WERI-Rb-1 (cell line): ENCODE measurements at places on chromosomes 11 and 22.

GRCh38 chr22:19984201-19984753, 32.3 kb downstream of the ARVCF start:
- DNase-seq, result peak; percentile 50

GRCh38 chr11:117604336-117604995, 192.6 kb downstream of the DSCAML1 start:
- no peak for DNase-seq

- DNase-seq, result peak; percentile 73
Observed at GRCh38 chr11:48024635-48025071, 44.3 kb downstream of the PTPRJ start.

DNA sequence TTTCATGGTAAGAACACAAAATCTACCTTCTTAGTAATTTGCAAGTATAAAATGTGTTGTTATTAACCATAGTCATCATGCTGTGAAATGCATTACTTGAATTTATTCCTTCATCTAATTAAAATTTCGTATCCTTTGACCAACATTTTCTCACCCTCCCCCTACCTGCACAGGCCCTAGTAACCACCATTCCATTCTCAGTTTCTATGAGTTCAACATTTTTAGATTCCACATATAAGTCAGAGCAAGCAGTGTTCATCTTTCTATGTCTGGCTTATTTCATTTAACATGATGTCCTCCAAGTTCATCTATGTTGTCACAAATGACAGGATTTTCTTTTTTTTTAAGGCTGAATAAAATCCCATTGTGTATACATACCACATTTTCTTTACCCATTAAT, 43.5 kb upstream of the CCDC179 start:
- no peak for DNase-seq

DNA sequence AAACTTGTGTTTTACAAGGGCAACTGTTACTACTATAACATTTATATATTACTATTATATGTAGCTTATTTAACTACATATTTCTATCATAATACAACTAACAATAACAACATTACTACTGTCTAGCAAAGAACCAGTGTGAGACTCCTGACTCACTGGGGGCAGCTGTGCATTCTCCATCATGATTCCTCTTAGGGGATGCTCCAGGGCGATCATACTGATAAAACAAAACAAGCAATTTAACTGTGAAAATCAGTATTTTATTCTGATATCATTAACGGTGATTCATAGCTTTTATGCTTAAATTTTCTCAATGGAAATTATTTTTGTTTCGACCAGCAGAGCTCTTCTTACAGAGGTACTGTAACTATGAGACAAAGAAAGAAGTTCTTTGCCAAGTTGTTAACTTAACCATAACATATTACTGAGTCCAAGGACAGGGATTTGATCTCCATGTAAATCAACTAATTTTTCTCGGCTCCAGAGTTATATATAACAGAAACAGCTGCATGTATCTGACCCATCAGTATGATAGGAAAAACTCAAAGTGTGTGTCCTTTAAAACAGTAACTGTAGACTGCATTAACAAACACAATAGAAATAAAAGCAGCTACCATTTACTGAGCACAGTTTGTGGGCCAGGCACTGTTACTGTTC, 24.8 kb upstream of the FNBP4 start:
- DNase-seq, result no peak

- no peak for DNase-seq
Observed at GRCh38 chr11:60908803-60909202, 2.4 kb upstream of the PRPF19 start.

DNA sequence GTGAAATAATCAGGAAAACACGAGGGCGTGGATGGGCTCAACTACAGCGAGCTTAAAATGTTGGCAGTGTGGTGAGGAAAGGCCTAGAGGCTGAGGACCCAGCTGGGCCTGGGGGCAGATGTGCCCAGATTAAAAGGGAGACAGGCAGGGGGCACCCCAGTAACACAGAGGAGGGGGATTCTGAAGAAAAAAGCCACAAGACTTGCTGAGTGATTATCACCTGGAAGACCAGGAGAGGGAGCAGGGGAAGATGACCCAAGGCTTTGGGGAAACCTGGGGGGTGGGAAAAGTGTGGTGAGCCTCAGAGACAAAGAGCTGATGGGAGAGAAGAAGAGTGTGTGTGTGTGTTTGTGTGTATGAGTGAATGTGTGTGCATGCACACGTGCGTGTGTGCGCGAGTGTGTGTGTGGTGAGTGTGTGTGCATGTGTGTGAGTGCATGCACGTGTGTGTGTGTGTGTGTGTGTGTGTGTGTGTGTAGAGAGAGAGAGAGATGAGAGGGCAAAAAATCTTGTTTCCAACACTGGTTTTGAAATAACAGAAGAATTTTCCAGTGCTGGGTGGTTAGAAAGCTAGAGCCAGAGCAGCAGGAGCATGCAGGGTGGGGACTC, 500.5 kb downstream of the BUD13 start:
- peak; percentile 26 for DNase-seq

DNA sequence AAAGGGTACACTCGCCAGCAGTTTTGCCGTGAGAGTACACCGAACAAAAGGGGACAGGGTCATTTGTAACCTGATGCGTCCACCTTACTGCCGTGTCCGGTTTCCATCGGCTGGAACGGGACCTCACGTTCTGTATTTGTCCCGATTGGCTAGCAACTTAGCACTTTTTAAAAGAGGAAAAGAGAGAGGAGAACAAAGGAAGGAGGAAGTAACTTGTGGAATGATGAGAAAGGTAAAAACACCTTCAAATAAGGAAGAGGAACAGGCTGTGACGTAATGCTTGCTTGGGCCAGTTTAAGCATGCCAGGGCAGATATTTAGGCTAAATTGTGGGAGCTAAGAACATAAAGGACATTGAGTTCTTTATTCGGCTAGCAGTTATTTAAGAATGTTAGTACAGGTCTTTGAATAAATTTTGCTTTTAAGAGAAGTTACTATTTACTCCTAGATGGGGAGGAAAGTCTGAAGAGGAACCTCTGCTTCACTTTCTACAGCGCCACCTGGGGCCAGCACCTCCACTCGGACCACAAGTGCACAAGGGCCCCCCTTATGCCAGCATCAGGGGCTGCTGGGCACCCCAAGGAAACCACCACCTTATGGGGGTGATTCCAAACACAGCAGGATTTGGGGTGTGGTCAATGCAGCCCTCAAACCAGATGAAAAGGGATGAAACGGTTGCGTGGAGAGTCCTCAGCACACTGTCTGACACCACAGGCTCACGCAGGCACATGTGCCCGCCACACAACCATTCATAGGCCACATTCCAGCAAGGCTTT, 5.8 kb downstream of the ARSA start:
- DNase-seq, result no peak

DNA sequence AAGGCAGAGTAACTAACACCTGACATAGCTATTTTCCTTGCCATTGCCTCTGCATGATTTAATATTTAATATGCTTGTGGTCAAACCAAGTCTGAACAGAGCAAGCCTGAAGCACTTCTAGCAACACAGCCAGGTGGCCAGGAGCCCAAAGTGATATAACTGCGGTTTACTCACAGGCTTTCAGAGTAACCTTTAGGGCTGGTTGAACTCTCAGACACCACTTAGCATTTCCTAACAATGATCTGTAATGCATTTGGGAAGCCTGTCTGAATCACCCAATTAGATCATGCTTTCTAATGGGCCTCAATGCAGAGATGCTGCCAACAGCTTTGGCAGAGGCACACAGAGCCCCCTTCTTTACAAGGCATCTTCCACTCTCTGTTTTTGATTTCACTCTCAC, 96.1 kb downstream of the FDX1 start:
- DNase-seq, result no peak

- DNase-seq, result no peak
Observed at GRCh38 chr11:95512682-95513081, 276.9 kb downstream of the FAM76B start.

GRCh38 chr11:115926601-115927000, 422.4 kb upstream of the CADM1 start:
- DNase-seq, result no peak

- DNase-seq, result no peak
Observed at GRCh38 chr11:62499944-62500649, 46.5 kb downstream of the AHNAK start.

- no peak for DNase-seq
Observed at GRCh38 chr11:128618603-128619002, 31.2 kb upstream of the ETS1 start.

DNA sequence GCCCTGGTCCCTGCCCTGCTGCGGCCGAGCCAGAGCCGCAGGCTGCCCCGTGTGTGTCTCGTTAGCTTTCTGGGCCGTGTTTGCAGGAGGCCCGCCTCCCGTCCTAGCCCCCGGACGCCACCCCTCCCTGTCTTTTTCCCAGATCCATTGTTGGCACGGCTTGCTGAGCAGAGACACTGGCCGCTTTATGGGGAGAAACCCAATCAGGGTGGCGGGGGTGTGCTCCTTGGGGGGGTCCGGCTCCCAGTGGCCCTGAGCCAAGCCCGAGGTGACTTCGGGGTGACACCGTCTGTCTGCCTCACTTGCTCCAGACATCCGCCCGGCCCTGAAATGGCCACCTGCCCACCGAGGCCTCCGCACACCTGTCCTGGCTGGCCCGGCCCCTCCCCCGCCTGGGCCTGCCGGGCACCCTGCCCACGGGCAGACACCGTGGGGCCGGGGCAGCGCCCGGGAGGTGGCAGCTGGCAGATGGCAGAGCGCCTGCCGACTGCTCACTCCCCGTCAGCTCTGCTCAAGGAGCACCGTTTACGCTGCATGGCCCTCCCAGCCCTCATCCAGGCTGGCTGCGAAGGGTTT, 43.1 kb upstream of the PPARA start:
- no peak for DNase-seq

DNA sequence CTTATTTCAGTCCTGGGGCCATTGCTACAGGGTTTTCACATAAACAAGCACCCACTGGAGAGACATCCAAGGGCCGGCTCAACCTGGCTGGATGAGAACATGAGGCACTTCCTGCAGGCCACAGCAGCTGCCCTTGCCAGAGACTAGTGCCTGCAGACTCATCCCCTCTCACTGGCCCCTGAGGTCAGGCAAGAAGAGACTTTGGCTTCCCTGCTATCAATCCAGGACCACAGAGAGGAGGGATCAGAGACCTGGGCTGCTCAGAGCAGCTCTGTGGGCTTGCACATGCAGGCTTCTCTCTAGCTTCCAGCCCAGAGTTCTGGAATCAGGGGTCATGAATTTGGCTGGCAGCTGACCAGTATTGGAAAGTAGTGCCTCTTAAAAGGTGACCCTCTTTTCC, 79.5 kb downstream of the CABIN1 start:
- DNase-seq, result no peak

DNA sequence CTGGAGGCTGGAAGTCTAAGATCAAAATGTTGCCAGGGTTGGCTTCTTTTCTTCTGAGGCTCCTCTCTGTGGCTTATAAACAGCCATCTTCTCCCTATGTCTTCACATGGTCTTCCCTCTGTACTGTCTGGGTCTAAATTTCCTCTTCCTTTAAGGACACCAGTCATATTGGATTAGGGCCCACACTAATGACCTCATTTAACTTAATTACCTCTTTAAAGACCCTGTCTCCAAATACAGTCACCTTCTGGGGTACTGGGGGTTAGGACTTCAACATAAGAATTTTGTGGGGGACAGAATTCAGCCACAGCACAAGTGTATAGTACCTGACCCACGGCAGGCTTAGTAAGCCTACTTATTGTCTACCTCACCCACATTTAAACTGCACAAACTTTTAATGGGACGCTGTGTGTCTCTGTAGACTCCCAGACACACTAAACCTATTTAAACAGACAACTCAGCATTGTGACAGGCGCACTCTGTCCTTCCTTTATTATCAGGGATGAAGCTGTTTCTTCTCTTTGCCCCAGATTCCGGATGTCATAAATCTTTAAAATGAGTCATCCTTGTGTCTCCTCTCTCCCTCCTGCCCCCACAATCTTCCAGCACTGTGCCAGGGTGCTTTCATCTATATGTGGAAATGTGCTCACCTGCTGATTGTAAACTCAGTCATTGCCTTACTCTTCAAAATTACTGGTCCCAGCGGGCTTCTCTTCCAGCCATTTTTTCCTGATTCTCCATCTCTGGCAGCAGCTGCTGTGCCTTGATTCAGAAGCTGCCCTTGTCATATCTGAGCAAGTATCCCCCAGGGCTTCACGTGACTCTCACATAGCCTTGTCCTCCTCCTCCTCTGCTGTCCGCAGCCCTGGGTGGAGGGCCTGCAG, 5.4 kb upstream of the MAPK8IP1 start:
- DNase-seq, result no peak

DNA sequence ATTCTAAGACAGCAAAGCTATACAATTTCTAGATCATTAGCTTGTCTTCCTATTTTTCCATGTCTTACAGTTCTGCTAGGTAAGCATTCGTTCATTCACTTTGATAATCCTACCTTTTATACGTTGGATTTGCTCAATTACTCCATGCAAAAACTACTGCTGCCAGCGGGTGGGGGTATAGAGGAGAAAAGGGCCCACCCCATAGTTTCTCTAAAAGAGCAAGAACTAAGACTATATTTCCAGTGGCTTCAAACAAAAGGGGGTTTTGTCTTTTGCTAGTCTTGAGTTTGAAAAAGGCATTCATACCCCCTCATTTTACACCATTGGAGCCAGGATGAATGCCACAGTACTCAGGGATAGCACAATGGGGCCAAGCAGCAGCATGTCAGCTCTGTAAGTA, 155.7 kb downstream of the WT1 start:
- DNase-seq, result peak; percentile 19

DNA sequence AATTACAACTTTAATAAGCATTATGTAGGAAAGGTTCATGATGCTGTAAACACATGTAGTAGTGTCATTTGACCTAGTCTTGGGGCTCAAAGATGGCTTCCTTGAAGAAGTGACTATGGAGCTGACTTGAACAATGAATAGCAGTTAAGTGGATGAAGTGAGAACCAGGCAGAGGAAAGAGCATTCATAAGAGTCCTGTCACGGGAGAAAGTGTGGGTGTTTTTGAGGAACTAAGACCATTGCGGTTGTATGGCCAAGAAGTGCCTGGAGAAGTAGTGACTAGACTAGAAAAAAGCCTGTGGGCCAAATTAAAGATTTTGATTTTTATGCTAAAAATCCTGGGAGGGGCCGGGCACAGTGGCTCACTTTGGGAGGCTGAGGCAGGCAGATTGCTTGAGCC, 7.2 kb upstream of the IL18BP start:
- no peak for DNase-seq

DNA sequence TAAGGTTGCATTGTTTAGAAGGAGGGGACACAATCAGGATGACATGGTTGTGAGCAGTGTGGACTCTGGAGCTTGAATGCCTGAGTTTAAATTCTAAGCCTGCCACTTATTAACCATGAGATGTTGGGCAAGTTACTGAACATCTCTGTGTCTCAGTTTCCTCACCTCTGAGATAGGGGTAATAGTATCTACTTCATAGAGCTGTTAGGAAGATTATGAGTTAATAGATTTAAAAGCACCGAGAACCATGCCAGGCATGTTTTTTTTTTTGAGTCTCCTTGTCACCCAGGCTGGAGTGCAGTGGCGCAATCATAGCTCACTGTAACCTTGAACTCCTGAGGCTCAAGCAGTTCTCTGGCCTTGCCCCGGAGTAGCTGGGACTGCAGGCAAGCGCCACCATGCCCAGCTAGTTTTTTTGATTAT, 33.3 kb downstream of the ST14 start:
- no peak for DNase-seq
